Left lobe of liver (tissue), 2 donors: ENCODE measurements at places on chromosomes 2 and 18. TPM values are rescaled to one million over a fixed set of nuclear protein-coding genes. Genes with fewer than 3 reads are reported as not detected.

- DNase-seq = no peak
These were observed 195.9 kb upstream of the DDX18 start for GRCh38 chr2:117618607-117619006.

- DNase-seq = no peak
These were observed 48.4 kb downstream of the BOLA3 start for GRCh38 chr2:74099271-74099670.

DNA sequence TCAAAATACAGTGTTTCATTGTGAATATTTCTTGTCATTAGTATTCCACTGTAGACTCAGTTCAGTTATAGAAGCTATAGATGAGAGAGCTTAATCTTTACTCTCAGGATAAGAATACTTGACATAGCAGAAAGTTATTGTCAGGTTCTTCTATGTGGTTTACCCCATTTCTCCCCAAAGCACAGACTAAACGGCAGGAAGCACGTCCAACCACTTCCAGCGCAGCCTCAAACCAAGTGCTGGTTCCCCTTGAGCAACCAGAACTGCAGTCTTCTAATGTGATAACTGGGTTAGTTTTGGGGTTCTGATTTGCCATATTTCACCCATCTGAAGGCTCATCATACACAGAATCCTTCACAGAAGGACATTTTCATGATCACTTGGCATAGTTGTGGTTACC is 324.7 kb downstream of the SLC8A1 start:
- DNase-seq = no peak

Gene ZNF521
- total RNA-seq = 1.6 TPM

Gene NR4A2
- total RNA-seq = 0.91 TPM
